Cardiac ventricle fibroblast (primary cell): ENCODE measurements at places on chromosomes 6 and 20. TPM values are rescaled to one million over a fixed set of nuclear protein-coding genes. Genes with fewer than 3 reads are reported as not detected.

The NUDT3 gene
- total RNA-seq: 16.7 TPM in 2 replicates

The ALDH5A1 gene
- total RNA-seq: 1.6 and 1.8 TPM in 2 replicates

The IMPG1 gene
- not detected in 2 replicates for total RNA-seq

The MOG gene
- total RNA-seq: not detected in 2 replicates

The BTN1A1 gene
- total RNA-seq: not detected in 2 replicates

The SLC17A2 gene
- not detected in 2 replicates for total RNA-seq

The CPNE1 gene
- total RNA-seq: 122 and 135 TPM in 2 replicates

The GPSM3 gene
- total RNA-seq: 1.6 and 1.9 TPM in 2 replicates

The TNFRSF6B gene
- total RNA-seq: 2.5 and 3.1 TPM in 2 replicates

The GABRR2 gene
- not detected in 2 replicates for total RNA-seq

The EPB41L1 gene
- 33.9 and 38.0 TPM in 2 replicates for total RNA-seq

The SPATS1 gene
- not detected in 2 replicates for total RNA-seq

The LGSN gene
- not detected in 2 replicates for total RNA-seq

The INSM1 gene
- total RNA-seq: not detected in 2 replicates

The C6orf58 gene
- 0.15 TPM in 1 of 2 replicates, not detected in the other for total RNA-seq

The STX11 gene
- total RNA-seq: not detected in 2 replicates

The KIF6 gene
- total RNA-seq: 0.20 and 0.31 TPM in 2 replicates

The TNF gene
- total RNA-seq: not detected in 2 replicates

The C6orf15 gene
- 0.49 TPM in 1 of 2 replicates, not detected in the other for total RNA-seq

The PPP1R11 gene
- 30.6 and 31.6 TPM in 2 replicates for total RNA-seq

The GUCA1A gene
- not detected in 2 replicates for total RNA-seq

The TFB1M gene
- total RNA-seq: 5.7 and 9.0 TPM in 2 replicates

The POPDC3 gene
- 7.3 and 11.4 TPM in 2 replicates for total RNA-seq

The DEFB128 gene
- not detected in 2 replicates for total RNA-seq

The BPI gene
- not detected in 2 replicates for total RNA-seq

The SRPK1 gene
- 22.0 and 26.3 TPM in 2 replicates for total RNA-seq

The CD109 gene
- total RNA-seq: 22.8 and 27.1 TPM in 2 replicates

The MTFR2 gene
- total RNA-seq: 0.88 and 1.5 TPM in 2 replicates

The GFOD1 gene
- 4.2 TPM in 2 replicates for total RNA-seq

The PROCR gene
- total RNA-seq: 16.8 and 39.7 TPM in 2 replicates

The FILIP1 gene
- 0.69 and 1.1 TPM in 2 replicates for total RNA-seq

The MBOAT1 gene
- total RNA-seq: 0.24 and 0.69 TPM in 2 replicates

The MAN1A1 gene
- total RNA-seq: 114 and 128 TPM in 2 replicates

The GCNT2 gene
- total RNA-seq: not detected in 2 replicates

The CTCFL gene
- total RNA-seq: not detected in 2 replicates

The DLGAP4 gene
- 32.3 and 38.0 TPM in 2 replicates for total RNA-seq

The KCNG1 gene
- 2.8 and 5.1 TPM in 2 replicates for total RNA-seq

The MACROD2 gene
- not detected in 2 replicates for total RNA-seq

The BNIP5 gene
- not detected in 2 replicates for total RNA-seq

The OSER1 gene
- 38.2 and 39.1 TPM in 2 replicates for total RNA-seq

The WFDC8 gene
- total RNA-seq: not detected in 2 replicates

The TREM1 gene
- total RNA-seq: 1.7 and 2.1 TPM in 2 replicates

The DAAM2 gene
- total RNA-seq: 12.3 and 15.5 TPM in 2 replicates

The EPPIN gene
- not detected in 2 replicates for total RNA-seq

The LY6G6D gene
- not detected in 2 replicates for total RNA-seq

The KATNA1 gene
- 10.7 and 27.5 TPM in 2 replicates for total RNA-seq

The SMLR1 gene
- not detected in 2 replicates for total RNA-seq

The SLC13A3 gene
- 2.5 and 3.4 TPM in 2 replicates for total RNA-seq

The MLIP gene
- total RNA-seq: under 0.01 TPM in 1 of 2 replicates, not detected in the other
